ENCODE measurements at places on chromosomes 6 and 20.

DNA sequence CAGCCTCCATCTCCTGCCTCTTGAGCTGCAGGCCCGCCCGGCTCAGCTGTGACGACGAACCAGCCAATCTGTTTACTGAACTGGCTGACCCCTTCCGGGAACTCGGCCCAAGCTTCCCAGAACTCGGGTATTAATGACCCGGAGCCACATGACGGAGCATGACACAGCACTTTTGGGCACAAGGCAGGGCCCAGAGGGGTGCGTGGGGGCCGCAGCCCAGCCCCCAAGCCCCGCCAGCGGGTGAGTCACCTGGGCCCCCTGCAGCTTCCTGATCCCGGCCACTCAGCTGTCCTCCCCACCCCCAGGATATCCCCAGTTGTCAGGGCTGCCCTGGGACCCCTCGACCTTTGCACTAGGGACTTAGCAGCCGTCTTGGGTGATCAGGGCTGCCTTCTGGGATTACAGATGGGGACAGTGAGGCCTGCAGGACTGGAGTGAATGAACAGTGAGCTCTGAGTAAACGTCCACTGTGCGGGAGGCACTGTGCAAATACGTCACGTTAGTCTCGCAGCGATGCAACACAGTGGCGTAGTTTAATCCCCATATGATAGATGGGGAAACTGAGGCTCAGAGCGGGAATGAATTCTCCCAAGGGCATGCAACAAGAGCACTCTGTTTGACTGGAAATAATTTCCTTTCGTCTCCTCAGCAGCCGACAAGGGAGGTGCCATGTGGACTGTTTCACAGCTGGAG, 102.1 kb downstream of the CEBPB start:
- no peak overlapping the region for H3K4me3 ChIP-seq
- peak; percentile 97 for DNase-seq
- H3K36me3 ChIP-seq, result no peaks in the 10 kb centered on the region
- H3K27ac ChIP-seq, result peak overlapping the region; percentile 39
- H3K4me1 ChIP-seq, result peaks cover 20% of the 10 kb centered on the region
- no peaks in the 10 kb centered on the region for H3K27me3 ChIP-seq

GRCh38 chr6:157235600-157236039, 87.7 kb downstream of the TMEM242 start:
- H3K27ac ChIP-seq, result peak overlapping the region; percentile 6
- H3K4me1 ChIP-seq, result peaks cover 3% of the 10 kb centered on the region
- H3K36me3 ChIP-seq, result no peaks in the 10 kb centered on the region
- H3K4me3 ChIP-seq, result no peak overlapping the region
- peak; percentile 80 for DNase-seq

DNA sequence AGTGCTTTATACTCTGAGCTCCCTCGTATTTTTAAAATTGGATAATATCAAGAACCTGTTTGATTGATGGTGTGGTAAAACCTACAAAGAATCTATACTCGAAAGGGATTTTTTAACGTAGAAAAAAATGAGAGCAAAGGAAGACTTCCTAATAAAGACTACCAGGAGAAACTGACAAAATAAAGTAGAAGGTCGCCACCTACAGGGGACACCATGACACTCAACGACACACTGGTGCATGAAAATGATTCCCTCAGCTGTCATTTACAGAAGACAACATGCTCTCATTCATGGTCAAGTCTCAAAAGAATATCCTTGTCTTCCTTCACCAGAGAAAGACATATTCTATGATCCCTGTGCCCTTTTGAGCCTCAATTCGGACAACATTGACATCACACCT, 10.1 kb upstream of the NHSL1 start:
- peaks cover 2% of the 10 kb centered on the region for H3K36me3 ChIP-seq
- no peak overlapping the region for H3K27ac ChIP-seq
- peak; percentile 33 for DNase-seq
- no peaks in the 10 kb centered on the region for H3K27me3 ChIP-seq
- no peak overlapping the region for H3K4me3 ChIP-seq
- no peaks in the 10 kb centered on the region for H3K4me1 ChIP-seq

DNA sequence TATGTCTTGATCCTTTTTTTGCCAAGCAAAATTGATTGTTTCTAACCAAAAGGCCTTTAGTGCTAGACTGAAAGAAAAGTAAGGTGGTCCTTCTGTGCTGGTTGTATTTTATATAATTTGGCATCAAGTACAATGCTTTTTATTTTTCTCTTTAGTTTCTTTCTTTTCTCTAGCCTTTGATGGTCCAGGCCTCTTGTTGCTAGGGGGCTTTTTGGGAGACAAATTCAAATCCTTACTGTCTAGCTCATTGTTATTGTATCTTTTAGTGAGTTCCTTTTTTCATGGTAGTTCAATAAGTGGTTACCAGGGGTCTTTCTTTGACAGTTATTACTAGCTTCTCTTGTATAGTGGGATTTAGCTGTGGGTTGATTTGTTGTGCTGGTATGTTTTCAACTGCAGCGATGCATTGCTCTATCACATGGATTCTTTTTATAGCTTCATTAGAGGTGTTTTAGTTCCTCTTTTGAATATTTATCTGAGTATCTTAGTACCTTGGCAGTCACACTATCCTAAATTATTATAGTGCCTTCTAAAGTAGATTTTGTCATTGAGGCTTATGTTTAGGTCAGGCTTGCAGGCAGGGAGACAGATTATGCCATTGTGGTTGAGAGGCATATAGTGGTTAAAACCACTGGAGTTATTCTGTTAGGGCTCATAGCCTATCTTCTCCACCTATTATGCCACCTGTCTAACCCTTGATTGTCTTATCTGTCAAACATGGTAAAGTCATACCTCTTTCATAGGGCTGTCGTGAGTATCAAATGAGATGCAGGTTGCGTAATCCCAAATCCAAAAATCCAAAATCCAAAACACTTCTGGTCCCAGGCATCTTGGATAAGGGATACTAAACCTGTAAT, 49.5 kb downstream of the KCNS1 start:
- H3K27ac ChIP-seq, result no peak overlapping the region
- no peak overlapping the region for H3K4me3 ChIP-seq
- no peaks in the 10 kb centered on the region for H3K36me3 ChIP-seq
- no peaks in the 10 kb centered on the region for H3K27me3 ChIP-seq
- H3K4me1 ChIP-seq, result no peaks in the 10 kb centered on the region
- DNase-seq, result no peak

DNA sequence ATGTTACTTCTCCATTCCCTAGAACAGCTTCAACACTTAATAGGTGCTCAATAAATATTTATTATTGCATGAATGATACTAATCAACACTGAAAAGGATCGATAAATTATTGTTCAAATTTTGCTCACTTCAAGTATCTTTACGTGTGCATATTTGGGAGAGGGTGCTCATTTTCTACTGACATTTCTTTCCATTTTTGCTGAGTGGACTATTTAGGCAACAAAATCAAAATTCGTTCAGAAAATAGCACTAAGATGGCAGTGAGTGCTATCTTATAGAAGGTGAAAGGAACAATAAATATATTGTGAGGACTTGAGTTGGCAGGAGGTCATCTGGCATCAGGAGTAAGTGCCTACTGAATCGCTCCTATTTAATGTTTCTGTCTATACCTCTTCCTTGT, 501.9 kb upstream of the IRAK1BP1 start:
- H3K4me3 ChIP-seq, result no peak overlapping the region
- no peak for DNase-seq
- no peaks in the 10 kb centered on the region for H3K27me3 ChIP-seq
- no peaks in the 10 kb centered on the region for H3K4me1 ChIP-seq
- no peak overlapping the region for H3K27ac ChIP-seq
- H3K36me3 ChIP-seq, result no peaks in the 10 kb centered on the region

DNA sequence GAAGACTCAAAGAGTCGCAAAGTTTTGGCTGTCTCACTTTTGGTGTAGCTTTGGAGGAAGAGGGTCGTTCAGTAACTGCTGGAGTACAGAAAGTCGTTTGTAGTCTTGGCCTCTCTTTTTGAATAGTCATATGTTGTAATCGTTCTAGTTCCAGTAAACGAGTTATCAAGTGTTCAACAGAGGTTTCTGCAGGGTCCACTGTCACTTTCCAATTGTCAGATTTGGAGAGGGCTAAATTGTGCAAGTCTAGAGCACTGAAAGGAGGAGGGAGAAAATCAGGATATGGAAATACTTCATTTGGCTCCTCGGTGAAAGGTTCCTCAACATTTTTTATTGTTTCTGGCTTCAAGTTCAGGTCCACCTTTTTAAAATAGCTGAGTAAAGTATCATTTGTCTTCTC, 9.7 kb downstream of the FAM217A start:
- no peaks in the 10 kb centered on the region for H3K4me1 ChIP-seq
- H3K27ac ChIP-seq, result no peak overlapping the region
- no peaks in the 10 kb centered on the region for H3K27me3 ChIP-seq
- H3K36me3 ChIP-seq, result peaks cover 5% of the 10 kb centered on the region
- DNase-seq, result no peak
